ENCODE measurements at places on chromosomes 1 and 21.

- no peak for DNase-seq
Observed at GRCh38 chr1:2300004-2300771, 72.1 kb downstream of the SKI start.

GRCh38 chr1:168498159-168498631 lies 45.6 kb downstream of the XCL2 start:
- peak; percentile 17 for DNase-seq

- no peak for DNase-seq
Observed at GRCh38 chr1:237448042-237448441, 406.1 kb downstream of the RYR2 start.

DNA sequence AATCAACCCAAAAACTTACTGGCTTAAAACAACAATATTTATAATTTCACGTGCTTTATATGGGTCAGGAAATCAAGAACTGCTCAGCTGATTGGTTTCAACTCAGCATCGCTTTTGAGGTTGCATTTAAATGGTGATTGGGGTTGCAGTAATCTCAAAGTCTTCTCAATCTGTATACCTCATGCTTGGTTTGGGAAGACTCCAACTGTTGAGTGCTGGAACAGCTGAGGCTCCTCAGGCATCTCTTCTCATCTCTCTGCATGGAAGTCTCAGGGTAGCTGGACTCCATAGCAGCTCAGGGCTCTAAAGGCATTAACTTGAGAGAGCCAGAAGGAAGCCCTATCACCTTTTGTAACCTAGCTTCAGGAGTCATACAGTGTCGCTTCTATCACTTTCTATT lies 35.1 kb downstream of the AK5 start:
- no peak for DNase-seq

DNA sequence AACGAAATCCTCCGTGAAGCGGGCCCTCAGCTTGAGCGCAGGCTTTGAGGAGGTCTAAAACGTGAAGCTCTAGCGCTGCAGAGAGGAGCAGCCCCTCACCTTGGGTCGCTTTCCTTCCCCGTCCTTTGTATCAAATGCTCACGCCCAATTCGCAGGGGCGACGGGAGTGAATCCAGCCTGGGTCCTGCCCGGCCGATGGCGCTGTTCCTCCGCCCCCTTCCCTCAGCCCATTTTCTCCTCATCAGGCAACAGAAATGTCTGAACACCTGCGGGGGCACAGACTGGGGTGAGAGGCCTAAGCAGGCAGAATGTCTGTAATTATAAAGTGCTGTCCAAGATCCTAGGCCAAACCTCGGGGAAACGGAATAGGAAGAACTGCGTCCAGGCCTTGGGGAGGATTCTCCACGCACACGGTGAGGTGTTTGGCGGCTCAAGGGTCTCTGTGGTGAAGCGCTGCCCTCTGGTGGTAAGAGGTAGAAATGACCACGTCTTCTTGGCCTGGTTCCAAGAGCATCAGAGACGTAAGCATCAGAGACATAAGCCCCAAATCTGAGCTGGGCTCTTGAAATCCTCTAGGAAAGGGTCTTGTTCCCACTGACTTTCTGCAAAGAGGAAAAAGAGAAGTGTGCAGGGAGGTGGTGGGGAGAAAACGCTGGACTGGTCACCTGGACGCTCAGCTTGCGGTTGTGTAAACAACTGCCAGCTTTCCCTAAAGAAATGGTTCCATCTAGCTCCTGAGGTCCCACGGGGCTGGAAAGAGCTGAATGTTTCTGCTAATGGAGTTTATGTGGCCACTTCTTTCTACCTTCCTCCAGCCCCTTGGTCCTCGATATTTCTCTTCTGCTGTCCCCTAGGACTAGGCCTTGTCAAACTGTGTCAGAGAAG lies 92.1 kb upstream of the CD53 start:
- peak; percentile 75 for DNase-seq

DNA sequence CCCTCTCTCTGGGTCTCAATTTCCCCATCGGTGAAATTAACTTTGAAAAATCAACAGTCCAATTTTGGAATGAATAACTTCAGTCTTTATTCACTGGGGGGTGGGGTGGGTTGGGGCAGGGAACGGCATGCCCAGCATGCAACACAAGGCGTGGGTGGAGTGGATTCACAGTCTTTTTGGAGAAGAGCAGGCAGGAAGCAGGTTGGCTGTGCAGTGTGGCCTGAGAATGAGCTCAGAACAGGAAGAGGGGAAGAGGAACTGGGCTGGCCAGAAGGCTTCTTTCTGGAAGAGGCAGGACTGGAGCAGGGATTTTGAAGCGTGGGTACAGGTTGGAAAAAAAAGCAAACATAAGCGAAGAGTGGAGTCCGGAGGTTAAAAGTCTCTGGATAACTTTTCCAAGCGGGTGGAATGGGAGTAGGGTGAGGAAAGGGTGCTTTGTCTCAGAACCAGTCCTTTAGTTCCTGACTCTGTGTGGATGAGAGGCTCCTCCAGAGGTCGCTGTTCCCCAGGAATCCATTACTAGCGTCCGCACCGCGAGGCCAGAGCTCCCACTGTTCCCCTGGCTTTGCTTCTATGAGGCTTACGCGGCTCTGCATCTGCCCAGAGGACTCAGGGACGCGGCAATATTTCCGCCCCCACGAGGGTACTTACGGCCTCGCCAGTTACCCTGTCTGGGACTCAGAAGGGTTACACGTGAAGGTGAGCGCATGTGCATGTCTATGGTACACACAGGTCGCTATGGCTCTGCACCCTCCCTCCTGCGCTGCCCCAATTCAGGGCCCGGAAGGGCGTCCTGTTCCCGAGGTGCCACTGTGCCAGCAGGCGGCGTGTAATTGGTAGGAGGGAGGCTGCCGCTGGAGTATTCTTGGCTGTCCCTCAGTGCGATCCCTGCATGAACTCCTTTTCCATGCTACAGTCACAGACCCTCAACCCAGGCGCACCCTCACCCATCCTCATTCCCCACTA lies 5.5 kb upstream of the FOXD2 start:
- DNase-seq, result peak; percentile 50

DNA sequence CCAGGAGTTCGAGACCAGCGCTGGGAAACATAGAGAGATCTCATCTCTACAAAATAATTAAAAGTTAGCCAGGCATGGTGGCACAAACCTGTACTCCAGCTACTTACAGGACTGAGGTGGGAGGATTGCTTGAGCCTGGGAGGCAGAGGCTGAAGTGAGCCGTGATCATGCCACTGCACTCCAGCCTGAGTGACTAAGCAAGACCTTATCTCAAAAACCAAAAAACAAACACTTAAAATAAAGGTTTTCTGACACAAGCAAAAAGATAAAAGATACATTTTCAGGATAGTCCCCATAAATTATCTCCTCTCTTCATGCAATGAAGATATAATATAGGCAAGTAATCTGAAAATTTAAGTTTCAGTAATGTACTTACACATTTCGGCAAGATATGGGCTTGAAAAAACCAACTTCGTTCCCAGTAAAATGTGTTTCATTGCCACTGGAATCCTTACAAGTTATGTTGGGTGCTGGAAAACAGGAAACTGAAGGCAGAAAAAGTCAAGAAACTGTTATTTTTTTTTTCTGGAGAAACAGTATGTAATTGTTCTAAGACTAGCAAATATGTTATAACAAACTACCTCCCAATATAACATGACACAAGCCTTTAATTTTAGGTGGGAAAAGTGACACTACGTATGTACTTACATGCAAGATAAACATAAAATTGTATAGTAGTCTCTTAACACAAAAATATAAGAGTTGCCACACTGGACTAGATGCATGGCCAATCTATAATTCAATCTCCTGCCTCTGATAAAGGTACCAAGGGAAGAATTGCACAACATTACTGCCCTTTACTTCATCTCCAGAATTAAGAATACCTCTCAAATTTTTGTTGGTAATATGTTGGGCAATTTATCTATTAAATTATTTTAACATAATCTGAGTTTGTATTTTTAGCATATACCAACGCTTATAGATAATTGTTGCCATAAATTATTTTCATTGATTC lies 15.7 kb downstream of the TM2D1 start:
- peak; percentile 23 for DNase-seq

DNA sequence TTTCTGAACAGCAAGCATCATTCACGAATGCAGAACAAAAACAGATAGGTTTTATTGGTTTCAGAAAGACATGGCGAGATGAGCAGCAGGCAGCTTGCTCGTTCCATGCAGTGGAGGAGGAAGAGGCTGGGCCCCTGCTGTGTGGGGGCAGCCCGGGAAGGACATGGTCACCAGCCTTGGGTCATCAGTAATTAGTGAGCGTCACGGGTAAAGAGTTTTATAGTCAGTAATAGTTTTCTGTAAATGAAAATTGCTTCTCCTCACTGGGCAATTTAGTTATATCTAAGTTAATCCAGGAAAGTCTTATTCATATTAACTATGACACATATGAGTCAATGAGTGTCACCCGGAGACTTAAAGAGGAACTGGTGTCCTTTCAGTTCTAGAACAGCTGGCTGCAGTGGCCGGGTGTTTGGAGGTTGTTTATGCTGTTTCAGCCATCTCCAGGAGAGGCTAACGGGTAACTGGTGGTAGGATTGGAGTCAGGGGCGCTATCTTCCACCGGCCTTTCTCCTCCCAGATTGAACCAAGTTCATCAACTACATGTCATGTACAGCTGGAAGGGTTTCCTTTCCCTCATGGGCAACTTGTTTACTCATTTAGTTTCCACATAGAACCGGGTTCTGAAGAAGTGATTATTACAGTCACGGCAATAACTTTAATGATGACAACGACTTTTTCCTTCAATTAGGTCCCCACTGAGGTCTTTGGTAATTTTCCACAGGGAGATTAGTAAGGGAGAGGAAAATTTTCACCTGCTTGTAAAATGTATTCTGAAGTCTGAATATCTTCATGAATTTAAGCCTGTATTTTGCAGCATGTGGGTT lies 34.6 kb upstream of the SLC45A1 start:
- no peak for DNase-seq

- DNase-seq, result no peak
Observed at GRCh38 chr1:50420689-50421365, 2.4 kb downstream of the DMRTA2 start.

- DNase-seq, result peak; percentile 57
Observed at GRCh38 chr1:156115514-156116374, 1.2 kb downstream of the LMNA start.

DNA sequence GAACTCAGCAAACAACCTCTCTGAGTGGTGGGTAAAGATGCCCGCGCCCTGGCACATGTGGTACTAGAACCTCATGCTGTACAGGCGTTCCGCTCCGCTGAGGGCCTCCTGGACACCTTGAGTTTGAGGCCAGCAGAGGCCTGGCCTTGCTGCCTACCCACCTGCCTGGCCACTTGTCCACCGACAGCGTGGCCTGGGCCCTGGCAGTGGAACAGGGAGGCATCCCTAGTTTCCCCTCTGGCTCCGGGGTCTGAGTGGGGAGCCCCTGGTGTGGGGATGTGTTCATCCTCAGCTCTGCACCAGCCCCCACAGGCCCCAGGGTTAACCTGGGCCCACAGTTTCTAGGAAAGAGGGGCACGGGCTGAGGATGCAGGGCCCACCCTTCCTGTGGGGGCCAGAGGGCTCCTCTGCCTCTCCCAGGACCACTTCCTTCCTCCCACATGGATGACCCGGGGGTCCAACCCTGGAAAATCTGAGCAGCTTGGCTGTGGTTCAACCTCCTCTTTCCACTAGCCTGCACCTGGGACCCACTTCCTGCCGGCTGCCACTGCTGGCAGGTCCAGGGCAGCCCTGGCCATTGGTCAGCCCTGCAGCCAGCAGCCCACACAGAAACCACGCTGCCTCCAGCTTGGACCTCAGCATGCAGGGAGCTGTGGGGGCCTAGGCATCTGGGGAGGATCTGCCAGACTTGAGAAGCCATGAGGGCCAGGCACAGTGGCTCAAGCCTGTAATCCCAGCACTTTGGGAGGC lies 53.3 kb upstream of the COL18A1 start:
- DNase-seq, result no peak

DNA sequence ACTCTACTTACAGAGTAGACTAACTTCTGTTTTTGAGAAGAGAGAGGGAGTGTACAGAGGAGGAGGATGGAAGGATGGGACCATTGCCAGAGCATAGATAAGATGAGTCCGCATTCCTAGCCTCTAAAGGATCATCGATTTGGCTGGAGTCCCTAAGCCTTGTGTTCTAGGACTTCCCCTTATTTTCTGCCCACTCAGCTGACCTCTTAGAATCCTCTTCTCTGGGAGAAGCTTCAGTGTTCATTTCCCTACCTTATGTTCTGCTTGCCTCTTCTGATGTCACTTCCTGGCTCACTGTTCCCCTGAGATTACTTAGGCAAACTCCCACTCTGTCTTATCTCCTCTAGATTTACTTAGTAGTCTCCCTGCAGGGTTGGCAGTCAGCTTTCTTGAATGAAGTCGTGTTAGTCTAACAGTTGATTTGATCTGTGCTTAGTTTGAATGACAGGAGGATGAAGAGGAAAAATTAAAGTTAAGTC lies 156.7 kb downstream of the SYT2 start:
- DNase-seq, result no peak

DNA sequence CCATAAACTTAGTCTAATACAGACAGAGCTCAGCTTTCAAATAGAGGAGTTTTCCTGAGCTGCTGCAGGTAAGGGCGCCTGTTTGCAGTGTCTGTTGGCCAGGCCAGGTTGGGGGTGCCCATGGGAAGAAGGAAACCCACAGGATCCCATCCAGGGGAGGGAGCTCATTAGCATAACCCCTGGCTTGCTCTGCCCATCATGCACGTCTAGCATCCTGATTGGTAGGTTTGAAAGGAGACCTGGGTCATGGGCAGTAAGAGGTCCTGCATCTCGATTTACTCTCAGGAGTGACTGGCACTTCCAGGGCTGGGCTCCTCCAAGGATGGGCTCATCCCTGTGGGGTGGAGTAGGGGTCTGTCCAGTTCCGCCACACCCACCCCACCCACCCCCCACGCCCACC lies 103.7 kb upstream of the CLDN14 start:
- no peak for DNase-seq

DNA sequence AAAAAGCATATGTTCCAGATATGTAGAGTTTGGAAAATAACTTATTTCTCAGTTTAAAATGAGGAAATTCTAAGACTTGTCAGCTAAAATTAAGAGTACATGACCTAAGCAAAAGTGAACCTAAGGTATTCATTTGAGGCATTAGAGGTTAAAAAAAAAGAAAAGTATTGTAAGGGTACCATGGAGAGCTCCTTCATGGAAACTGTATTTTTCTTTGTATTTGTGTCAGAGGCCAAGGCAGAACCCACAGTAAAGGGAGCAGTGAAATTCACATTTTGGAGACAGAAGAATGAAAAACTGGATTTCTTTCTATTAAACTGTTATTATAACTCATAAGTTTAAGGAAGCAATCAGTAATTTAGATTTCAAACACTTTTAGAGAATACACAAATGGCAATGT lies 1494.8 kb downstream of the KCNT2 start:
- no peak for DNase-seq

DNA sequence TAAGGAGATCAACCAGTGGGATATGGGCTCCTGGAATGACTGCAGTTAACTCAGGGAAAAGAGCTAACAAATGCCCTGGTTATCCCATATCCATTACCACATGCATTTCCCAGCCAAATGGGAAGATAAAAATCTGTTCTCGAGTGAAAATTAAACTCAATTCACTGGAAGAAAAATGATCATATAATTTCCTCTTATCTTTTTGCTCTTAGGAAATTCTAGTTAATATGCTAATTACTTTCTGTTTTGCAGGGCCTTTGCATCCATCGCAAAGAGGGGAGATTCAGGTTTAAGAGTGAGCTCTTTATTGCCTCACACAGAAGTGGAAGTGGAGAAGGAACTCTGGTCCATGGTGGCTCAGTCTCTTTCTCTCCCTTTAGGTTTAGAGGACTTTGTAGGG lies 3.9 kb upstream of the IL24 start:
- DNase-seq, result no peak
